Stimulated activated CD4-positive, alpha-beta T cell treated with anti-CD3 and anti-CD28 coated beads, Interleukin-1b, Interleukin-23, amount 100 ng/mL, for 1 hour (primary cell): ENCODE measurements at places on chromosomes 5 and 9.
A peak's percentile ranks its signal among the peaks of the same experiment; 100 is the strongest.

DNA sequence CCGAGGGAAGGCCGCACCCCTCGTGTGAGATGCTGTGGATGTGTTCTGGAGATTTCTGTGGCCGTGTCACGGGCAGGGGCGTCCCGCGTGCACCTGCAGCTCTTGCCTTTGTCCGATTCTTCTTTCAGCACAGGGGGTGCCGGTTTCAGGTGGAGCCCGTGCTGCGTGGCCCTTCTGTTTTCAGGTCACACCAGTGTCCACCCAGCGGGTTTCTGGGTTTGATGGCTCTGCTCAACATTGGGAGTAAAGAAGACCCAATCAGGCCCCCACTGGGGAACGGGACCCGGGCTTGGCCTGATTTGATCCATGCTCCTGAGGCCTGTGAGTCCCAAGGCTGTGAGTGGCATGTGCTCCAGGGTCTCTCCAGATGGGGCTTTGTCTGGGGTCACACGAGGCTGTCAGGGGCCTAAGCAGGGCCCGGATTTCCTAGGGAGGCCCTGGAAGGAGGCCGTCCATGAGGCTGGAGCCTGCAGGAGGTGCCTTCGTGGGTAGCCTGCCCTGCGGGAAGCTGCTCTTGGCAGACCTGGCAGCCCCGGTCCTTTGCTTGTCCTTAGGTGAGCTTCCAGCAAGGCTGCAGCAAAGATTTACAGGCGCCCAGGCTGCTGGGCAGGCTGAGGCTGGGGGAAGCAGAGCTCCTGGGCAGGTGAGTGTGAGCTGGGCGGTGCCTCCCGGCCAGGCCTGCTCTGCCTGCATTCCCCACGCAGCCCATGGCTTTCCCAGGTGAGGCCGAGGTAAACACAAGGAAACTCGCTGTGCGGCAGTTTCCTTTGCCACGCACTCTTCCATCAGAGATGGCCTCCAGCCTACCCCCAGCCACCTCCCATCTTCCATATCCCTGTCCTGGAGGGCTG is 12.8 kb downstream of the MRPL36 start:
- no peak for DNase-seq

DNA sequence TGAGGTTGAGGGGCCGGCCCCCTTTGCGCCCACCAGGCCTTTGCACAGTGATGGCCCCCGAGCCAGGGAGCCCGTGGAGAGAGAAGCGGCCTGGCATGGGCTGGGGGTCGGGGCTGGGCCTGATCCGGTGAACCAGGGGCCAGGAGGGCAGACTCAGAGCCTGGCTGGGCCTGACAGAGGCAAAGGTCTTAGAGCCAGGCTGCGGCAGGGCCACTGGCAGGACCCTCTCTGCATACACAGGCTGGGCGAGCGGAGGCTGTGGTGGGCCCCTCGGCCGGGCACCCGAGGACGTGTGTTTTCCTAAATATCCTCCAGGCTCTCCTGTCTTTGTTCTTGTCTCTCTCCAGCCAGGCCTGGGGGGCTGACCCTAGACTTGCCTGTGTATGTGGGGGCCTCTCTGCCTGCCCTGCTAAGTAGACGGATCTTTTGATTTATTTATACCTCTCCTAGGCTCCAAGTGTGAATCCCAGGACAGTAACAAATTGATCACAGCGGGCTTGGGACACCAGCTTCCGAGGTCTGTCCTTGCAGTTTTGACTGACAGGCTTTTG is 933 bp downstream of the NEK6 start:
- no peak for DNase-seq

GRCh38 chr9:112037281-112038016 is 137.6 kb downstream of the SUSD1 start:
- no peak for DNase-seq

GRCh38 chr5:56060276-56061110 is 65.7 kb upstream of the IL6ST start:
- no peak for DNase-seq

- DNase-seq: no peak
Observed at GRCh38 chr5:172481011-172481800, 26.9 kb upstream of the SH3PXD2B start.

DNA sequence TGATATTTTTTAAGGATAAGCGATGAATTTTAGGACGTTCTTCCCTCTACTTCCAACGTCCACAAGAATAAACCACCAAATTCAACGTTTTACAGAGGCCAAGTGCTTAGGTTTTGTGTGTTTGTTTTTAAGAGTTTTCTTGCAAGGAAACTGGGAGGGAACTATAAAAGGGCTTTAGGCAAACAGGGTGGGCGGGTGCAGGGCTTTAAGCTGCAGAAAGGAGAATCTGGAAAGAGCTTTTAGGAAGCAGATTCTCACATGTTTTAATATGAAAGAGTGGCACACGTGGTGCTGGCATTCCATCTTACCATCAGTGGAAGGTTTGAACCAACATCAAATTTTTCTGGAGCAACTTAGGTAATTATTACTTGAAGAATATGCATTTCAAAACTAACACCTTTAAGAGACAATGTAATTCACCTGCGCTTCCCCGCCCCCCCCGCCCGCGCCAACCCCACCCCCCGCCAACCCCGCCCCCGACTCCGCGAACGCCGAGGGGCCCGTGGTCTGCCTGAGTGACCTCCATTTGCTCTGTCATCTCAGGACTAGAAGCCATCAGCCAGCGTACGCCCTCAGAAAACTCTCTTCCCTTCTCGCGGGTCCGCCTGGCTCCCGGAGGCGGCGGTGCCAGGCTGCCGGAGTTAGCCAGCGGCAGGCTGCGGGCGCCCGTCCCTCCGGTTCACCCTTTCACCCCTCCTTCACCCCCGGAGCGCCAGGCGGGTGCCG is 911 bp upstream of the PIK3R1 start:
- DNase-seq: no peak

GRCh38 chr9:4235871-4236804 is 63.7 kb downstream of the GLIS3 start:
- DNase-seq: no peak

DNA sequence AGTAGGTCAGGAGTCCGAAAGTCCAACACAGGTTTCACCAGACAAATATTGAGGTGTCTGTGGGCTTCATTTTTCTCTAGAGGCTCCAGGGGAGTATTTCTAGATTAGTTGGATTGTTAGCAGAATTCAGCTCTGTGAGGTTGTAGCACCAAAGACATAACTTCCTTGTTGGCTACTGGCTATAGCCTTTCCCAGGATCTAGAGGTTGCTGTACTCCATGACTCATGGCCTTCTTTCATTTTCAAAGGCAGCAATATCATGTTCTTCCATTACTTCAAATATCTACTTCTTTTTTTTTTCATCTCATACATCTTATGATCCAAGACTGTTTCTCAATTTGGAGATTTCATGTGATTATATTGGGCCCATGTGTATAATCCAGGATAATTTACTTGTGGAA is 404.0 kb upstream of the FAM174A start:
- no peak for DNase-seq

- no peak for DNase-seq
Observed at GRCh38 chr9:79256691-79257213, 315.0 kb upstream of the TLE4 start.

- no peak for DNase-seq
Observed at GRCh38 chr5:107661038-107661649, 9.6 kb downstream of the EFNA5 start.

GRCh38 chr5:149759563-149759962 is 29.5 kb downstream of the PPARGC1B start:
- no peak for DNase-seq

- no peak for DNase-seq
Observed at GRCh38 chr5:2022436-2022835, 139.7 kb upstream of the IRX4 start.

DNA sequence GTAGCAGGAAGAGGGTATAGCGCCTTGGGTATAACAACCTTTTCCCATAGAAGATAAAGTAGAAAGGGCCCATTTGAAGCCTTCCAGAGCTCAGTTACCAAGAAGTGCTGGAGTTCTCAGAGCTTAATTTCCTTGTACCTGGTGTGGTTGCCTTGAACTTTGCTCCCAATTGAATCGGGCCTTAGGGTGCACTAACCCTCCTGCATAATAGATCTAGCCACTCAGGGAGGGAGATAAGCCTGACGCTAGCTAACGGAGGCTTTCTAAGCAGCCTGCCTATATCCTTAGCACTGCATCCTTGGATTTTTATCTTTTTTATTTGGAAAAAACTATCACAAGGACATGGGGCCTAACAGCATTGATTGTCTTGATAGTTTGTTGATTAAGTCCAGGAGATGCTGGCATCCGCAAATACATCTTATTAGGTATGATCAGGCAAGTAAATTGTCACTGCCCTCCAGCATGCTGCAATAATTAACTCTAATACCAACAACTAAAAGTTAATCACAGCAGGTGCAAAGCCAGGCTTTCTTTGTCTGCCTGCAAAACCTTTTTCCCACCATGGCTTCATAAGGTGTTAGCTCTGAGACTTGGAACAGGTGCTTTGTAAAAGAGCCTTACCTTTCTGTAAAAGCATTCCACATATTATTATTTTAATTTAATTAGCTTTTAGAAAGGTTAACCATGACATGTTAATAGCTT is 199.4 kb downstream of the SREK1 start:
- DNase-seq: no peak

- no peak for DNase-seq
Observed at GRCh38 chr5:136615251-136616119, 250.1 kb upstream of the TRPC7 start.

DNA sequence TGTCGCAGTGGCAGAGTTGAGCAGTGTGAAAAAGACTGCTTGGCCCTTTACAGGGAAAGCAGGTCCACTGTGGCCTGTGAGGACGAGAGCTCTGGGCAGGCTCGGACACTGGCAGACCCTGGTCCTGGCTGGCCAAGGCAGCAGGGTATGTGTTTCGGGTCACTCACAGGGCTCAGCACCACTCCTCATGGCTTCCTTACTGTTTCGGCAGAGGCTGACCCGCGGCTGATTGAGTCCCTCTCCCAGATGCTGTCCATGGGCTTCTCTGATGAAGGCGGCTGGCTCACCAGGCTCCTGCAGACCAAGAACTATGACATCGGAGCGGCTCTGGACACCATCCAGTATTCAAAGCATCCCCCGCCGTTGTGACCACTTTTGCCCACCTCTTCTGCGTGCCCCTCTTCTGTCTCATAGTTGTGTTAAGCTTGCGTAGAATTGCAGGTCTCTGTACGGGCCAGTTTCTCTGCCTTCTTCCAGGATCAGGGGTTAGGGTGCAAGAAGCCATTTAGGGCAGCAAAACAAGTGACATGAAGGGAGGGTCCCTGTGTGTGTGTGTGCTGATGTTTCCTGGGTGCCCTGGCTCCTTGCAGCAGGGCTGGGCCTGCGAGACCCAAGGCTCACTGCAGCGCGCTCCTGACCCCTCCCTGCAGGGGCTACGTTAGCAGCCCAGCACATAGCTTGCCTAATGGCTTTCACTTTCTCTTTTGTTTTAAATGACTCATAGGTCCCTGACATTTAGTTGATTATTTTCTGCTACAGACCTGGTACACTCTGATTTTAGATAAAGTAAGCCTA is 15.7 kb downstream of the SQSTM1 start:
- DNase-seq: no peak

DNA sequence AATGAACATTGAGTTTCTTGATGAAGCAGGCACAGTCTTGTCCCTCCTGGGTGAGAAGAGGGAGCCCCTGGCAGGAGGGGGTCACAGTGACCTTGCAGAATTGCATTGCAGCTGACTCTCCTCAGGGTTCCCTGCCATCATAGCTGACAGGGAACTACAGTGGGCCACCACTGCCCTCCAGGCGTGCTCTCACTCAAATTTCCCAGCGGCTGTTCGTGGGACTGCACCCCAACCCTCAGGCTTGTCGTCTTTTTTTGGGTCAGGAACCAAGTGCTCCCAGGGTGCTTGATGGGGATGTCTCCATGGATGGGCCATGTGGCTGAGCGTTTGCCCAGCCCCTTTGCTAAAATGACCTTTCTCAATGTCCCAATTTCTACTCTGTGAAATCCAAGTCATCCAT is 215.8 kb downstream of the MELK start:
- no peak for DNase-seq

DNA sequence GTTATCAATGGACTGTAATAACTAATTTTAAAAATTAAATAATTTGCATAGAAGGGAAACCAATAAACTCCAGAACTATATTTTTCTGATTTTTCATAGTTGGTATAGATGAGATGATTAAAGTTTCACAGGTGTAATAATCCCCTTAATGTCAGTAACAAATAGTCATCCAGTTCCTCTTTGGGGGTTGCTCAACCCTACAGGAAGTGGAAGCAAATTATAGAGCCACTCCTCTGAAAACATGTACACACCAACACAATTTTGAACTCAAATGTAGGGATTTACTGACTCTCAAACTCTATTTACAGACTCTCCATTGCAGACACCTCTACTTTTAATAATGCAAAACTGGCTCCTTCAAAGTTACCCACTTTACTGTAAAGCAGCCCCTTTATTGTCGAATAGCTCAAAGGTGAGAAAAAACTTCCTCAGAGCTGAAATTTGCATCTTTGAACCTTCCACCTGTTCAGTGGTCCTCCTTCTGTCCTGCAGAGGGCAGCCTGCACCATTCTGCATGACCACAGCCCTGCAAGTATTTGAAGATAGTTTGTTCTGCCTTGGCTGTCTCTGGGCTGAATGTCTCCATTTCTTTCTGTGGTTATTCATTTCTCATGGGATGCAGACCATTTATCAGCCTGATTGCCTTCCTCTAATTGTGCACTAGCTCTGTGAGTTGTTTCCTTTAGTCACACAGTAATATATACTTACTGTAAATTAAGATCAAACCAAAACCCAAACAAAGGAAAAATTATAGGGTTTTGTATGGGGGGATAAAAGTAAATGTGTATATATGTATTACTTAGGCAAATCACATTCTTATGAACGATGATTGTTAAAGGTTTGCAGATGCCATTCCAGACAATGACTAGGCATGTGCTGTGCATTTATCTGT is 383.2 kb upstream of the SGCD start:
- DNase-seq: peak; percentile 1

DNA sequence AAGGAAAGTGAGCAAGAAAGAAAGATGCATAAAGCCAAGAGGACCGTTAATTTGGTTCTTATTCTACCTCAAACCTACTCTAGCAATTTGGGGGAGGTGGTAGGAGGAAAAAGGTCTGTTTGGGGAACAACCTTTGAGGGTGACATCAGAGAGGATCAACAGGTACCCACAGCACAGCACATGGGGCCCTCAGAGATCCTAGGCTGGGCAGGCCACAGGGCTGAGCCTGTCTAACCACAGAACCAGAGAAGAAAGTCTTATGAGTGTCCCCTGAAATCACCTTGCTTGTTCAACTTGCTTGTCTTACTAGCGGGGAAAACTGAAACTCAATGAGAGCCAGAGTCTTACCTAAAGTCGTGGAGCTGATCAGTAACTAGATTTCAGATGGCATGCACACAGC is 385.2 kb downstream of the SPOCK1 start:
- DNase-seq: no peak

DNA sequence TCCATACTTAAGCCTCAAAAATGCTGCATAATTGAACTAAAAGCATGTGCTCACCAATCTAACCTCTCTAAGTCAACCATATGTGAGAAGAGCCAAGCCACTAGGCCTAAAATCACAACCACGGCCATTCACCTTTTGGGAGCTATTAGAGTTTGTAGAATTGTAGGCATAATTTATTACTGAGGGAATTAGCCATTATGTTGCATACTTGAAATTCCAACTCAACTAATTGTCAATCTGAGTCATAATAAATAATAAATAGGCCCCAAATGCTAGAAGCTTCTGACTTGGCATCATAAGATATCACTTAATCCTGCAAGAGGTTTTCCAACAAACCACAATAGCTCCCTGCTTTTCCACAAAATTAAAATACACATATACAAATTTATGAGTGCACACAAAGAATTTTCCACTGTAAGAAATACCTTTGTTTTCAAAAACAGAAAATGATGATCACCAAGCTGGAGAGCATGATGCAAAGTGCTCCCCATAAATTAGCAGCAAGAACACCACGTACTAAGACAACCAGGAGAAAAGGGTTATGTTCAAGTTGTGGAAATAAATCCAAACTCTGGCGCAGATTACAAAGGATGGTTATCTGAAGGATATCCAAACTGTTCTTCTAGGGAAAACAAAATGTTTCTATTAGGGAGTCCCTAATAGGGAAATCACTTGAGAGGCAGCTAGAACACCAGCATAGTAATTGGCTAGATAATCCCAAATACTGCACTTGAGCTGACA is 250.0 kb upstream of the SLC30A5 start:
- no peak for DNase-seq
